ENCODE measurements at places on chromosomes 4 and X.

GRCh38 chr4:61671599-61671998, 471.5 kb downstream of the ADGRL3 start:
- DNase-seq = no peak

DNA sequence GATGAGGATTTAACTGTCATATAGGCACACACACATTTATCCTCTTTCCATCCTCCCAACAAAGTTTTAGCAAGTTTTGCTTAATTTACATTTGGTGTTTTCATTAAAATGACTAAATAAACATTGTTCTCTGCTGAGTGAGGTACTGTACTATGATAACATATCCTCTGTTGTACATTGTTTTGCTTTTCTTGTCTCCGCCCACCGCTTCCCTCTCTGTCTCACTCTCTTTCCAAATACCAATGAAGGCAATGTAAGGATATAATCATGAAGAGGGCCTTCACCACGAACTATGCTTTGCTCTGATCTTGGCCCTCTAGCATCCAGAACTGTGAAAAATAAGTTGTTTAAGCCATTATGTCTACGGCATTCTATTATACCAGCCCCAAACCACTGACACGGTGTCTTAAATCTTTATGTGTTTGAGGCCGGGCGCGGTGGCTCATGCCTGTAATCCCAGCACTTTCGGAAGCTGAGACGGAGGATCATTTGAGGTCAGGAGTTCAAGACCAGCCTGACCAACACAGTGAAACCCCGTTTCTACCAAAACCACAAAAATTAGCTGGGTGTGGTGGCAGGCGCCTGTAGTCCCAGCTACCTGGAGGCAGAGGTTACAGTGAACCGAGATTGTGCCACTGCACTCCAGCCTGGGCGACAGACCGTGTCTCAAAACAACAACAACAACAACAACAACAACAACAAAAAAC, 65.3 kb downstream of the HPRT1 start:
- DNase-seq = no peak

DNA sequence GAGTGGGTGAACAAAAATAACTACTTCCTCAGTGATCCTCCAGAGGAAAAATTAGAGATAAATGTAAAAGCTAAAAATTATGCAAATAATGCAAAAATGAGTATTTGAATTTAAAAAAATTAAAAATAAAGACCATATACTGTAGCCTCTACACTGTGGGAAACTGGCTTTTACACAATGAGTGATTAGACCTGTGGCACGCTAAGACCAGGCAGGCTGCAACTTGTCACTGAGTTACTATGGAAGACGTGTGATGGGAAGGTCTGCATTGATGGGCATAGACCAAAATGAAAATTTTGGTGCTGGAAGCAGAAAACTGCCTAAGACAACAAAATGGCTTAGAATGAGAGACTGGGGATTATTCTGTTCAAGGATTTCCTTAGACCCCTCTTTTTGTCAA, 30.2 kb downstream of the BTC start:
- DNase-seq = no peak

DNA sequence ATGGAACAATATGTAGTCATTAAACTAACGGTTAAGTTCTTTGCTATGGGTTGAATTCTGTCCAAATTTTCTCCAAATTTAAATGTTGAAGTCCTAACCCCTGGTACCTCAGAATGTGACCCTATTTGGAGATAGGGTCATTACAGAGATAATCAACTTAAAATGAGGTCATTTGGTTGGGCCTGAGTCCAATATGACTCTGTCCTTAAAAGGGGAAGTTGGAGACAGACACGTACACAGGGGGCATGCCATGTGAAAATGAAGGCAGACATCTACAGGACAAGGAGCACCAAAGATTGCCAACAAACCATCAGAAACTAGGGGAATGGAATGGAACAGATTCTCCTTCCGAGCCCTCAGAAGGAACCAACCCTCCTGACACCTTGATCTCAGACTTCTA, 492.0 kb upstream of the FTHL17 start:
- no peak for DNase-seq

GRCh38 chr4:185396724-185397385, at the start of gene ANKRD37:
Gene ANKRD37, plus strand, starts transcription at chr4:185396841. Its CDS starts 83 bp downstream, at chr4:185396924.
- no peak for DNase-seq
